ENCODE measurements at places on chromosomes 6 and 20.

- no peak for DNase-seq
Observed at GRCh38 chr20:47370850-47371782, 14.6 kb upstream of the ZMYND8 start.

DNA sequence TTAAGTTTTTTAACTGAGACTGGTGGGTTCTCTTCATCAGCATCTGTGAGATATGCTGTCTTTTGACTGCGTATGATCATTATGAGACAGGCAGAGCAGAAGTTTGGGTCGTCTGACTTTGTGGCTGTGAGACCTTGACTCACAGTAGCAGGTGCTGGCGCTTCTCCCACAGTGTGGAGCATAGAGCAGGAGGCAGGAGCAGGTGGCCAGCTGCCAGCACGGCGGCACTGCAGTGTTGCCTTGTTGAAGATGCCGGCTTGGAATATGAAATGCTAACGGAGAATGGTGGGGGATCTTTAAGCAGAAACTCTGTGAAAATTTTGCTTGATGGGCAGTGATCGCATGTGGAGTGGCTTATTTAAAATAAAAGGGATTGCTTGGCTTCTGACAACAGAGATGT lies 105.0 kb downstream of the TIAM2 start:
- no peak for DNase-seq

- peak; percentile 21 for DNase-seq
Observed at GRCh38 chr6:6556161-6556737, 32.3 kb upstream of the LY86 start.

GRCh38 chr6:72959821-72960220 lies 265.5 kb downstream of the KHDC1L start:
- no peak for DNase-seq

DNA sequence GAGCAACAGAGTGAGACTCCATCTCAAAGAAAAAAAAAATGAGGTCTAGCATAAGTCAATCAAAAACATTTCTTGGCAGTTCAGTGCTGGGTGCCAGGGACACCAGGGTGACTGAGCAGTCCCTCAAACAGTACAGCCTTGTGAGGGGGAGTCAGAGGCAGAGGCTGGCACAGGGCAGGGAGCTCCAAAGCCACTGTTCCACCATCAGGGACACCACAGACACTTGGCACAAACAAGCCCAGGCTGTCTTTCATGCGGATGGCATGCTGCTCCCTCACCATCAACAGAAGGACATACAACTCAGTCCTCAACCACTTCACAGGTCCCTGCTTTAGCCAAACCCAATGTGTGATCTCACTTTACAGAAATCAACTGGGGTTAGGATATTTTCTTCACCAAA lies 36.0 kb upstream of the GRM4 start:
- no peak for DNase-seq

DNA sequence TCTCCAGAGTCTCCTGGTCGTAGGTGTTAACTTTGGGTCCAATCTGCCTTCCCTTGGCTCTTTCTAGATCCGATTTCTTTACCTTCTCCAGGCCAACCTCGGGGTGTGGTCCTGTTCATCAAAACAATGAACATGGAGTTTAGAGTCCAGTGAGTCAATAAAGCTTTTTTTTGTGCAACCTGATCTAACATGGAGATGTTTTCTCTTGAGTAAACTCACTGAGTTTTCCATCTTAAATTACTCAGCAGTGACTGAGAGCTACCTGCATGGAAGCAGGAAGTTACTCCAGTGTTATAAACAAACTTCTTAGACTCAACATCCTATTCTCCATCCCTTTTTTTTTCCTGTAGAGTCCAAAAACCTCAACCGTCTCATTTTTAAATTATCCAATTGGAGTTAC lies 14.9 kb upstream of the SLC22A1 start:
- no peak for DNase-seq

DNA sequence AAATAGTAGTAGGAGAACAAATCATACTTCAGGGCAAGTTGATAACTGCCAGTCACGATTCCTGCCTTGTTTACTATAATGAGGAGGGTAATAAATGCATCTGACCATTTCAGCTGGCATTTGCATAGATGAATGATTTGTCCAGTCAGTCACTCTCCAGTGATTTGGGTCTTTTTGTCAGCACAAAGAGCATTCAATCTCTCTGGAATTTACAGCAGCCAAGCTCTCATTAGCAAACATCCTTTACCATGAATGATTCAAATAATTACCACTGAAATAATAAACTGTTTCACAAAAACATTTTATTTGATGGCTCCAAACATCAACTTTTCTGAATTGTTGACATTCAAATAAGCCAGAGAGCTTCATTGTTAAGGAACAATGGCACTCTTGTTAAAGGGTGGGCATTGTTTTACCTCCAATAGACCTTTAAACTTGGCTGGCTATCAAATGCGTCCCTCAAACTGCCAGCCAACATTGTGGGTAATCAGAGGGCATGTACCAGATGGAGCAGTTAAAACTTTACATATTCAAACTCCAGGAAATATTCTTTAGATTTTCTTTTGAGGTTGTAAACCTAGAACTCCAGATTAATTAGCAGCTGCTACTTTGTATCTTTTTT lies 30.0 kb upstream of the FBXL4 start:
- DNase-seq: no peak

DNA sequence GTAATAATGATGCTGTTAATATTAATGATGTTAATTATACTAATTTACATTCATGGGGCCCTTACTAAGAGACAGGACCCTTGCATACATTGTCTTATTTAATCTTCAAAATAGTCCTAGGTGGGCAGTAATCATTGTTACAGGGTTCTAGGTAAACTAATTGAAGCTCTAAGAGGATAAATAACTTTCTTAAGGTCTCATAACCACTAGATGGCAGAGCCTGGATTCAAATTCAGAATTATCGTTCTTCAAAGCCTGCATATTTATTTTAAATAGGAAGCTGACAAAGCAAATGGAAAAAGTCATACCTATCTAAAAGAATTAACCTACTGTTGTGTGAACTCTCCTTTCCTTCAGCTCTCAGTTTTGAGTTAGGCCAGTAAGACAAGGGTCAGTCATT lies 23.5 kb downstream of the PTCHD4 start:
- DNase-seq: peak; percentile 26

- no peak for DNase-seq
Observed at GRCh38 chr6:170288852-170289179, 2.1 kb downstream of the DLL1 start.

GRCh38 chr6:94357381-94357980 lies 938.1 kb upstream of the EPHA7 start:
- DNase-seq: no peak

DNA sequence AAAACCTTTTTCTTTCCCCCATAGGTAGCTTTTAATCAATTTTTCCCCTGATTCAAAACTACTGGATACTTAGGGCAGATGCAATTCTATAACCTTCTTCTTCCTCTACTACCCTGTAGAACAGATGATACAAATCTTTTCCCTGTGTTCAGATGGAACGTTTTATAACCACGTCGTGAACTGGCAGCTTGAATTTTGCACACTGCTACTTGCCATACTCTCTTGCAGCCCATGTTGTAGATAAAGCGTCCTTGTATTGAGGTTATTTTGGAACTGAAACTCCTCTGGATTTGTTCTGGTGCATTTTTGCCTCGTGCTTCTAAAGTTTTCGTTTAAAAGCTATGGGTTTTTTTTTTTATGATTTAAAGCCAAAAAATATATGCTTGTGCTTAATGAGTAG lies 440.2 kb downstream of the RFPL4B start:
- DNase-seq: no peak

DNA sequence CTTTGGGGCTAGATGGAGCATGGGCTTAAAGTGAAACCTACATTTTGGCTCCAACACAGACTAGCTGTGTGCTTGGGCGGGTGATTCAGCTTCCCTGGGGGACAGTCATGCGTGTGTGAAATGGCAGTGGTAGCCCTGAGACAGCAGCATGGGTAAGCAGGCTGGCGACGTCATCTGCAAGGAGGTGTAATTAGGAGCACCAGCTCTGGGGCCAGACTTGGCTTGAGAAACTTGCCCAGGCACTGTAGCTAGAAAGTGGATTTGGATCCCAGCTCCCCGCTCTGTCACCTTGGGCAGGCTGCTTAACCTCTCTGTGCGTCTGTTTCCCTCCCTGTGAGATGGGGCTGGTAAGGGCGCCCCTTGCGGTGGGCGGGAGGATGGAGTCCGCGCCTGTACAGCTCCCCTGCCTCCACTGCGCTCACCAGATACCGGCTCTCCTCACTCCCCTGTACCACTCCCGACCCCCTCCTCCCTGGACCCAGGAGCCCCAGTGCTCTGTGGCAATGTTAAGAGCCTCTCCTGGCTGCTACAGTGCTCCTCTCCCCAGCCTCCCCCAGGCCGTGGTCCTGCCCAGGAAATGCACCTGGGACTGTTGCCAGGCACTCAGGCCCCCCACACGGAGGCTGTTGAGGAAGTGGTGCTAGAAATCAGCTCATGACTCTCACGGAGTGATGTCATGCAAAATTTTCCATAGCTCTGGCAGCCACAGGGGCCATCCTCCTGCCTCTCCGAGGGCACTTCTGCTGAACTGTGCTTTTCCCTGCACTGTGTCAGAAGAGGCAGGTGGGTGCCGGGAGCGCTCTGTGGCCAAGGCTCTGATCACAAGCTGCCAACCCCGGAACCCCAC lies 44.6 kb downstream of the SYNJ2 start:
- peak; percentile 82 for DNase-seq

DNA sequence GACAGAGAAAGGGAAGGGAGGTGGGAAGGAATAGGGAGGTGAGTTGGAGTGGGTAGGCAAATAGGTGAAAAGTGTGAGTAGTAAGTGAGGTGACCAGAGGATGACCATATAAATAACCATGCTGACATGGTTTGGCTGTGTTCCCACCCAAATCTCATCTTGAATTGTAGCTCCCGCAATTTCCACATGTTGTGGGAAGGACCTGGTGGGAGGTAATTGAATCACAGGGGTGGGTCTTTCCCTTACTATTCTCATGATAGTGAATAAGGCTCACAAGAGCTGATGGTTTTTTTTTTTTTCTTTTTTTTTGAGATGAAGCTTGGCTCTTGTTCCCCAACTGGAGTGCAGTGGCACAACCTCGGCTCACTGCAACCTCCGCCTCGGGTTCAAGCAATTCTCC lies 21.5 kb upstream of the SMIM13 start:
- DNase-seq: no peak

GRCh38 chr6:149129371-149130077 lies 188.0 kb upstream of the TAB2 start:
- DNase-seq: no peak

- DNase-seq: no peak
Observed at GRCh38 chr20:9566977-9567376, 52.6 kb downstream of the LAMP5 start.

DNA sequence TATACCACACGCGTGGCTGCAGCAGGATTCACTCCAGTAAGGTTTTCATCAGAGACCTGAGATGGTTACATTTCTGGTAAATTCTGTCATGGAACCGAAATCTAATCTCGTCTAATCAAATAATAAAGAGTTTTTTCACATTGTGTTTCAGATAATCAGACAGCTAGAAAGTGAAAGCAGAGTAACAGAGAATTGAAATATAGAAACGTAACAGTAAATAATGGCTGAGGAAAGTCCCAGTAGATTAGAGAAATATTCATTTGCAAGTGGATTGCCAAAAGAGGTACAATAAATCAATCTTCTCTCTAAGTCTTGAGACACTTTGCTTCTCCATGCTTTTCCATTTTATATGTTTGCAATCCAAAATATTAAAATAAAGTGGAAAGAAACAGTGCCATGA lies 42.4 kb downstream of the PKHD1 start:
- no peak for DNase-seq

- DNase-seq: no peak
Observed at GRCh38 chr6:34020807-34021553, 124.9 kb downstream of the GRM4 start.

DNA sequence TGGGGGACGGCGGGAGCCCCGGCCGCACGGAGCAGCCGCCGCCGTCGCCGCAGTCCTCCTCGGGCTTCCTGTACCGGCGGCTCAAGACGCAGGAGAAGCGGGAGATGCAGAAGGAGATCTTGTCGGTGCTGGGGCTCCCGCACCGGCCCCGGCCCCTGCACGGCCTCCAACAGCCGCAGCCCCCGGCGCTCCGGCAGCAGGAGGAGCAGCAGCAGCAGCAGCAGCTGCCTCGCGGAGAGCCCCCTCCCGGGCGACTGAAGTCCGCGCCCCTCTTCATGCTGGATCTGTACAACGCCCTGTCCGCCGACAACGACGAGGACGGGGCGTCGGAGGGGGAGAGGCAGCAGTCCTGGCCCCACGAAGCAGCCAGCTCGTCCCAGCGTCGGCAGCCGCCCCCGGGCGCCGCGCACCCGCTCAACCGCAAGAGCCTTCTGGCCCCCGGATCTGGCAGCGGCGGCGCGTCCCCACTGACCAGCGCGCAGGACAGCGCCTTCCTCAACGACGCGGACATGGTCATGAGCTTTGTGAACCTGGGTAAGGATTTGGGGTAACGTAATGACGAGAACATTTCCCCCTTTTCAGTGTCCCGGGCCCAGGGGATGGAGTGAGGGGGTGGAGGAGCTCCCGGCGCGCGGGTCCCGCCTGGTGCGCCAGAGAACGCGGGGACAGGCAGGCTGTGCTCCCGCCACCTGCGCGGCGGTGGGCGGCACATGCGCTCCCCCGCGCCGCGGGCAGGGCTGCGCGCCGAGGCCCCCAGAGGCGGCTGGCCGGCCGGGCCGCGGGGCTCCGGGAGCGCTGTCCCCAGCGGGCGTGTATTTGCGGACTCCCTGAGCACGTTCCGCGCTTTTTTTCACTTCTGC lies 1.4 kb downstream of the BMP6 start:
- no peak for DNase-seq

- DNase-seq: no peak
Observed at GRCh38 chr6:90178384-90178855, 118.2 kb downstream of the BACH2 start.

GRCh38 chr6:109008054-109008453 lies 86.6 kb downstream of the SESN1 start:
- no peak for DNase-seq

- DNase-seq: no peak
Observed at GRCh38 chr6:100988391-100988984, 107.4 kb upstream of the ASCC3 start.

DNA sequence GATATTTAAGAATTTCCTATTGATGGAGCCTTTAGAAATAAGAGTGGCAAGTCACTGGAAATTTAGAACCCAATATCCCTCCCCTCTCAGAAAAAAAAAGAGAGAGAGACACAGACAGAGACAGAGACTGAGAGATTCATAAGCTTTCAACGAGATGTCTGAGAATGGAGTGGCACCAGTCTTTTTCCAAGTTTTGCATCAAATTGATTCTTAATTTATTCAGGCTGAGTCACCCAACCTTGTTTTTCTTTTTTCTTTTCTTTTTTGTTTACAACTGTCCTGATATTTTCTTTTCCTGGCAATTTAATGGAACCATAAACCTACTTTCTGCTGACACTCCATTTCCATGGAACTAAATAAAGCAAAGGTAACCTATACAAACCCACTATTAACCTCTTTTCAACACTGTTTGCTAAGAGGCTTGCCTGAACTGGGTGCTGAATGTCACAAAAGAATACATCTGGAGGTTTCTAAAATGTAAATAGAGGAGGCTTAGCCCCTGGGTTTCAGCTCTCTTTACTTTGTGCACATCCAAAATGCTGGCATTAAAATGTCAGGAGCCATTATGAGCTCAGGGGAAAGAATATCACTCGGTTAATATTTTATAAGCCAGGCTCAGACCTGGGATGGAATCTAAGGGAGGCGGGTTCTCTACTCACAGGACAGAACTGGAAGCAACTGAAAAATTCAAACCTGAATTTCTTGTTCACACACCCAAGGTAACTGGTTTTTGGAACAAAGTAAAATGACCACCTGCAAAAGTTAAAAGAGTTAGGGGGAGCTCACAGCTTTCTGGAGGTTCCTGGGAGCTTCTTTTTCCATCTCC lies 100.8 kb downstream of the BFSP1 start:
- no peak for DNase-seq

Data from fibroblast of the conjunctiva (primary cell).